Naive thymus-derived CD4-positive, alpha-beta T cell (primary cell): ENCODE measurements at places on chromosomes 11 and 22.

DNA sequence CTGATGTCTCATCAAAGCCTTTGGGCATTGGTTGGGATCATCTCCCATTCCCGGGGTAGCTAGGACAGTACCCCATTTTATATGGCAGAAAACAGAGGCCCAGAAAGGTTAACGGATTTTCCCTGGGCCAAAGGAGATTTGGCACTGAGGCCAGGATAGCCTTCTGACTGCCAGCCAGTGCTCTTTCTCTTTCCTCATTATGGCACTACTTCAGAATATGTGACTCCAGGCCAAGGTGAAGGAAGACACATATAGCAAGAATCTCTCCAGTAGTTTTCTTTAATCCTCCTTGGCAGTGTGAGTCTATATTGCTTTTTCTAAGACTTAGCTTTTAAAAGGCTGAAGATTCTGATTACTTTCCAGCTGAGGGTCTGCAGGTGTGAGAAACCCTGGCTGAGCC lies 94.8 kb upstream of the AMOTL1 start:
- DNase-seq, result no peak
- H3K36me3 ChIP-seq, result no peaks in the 10 kb centered on the region
- no peaks in the 10 kb centered on the region for H3K27me3 ChIP-seq

DNA sequence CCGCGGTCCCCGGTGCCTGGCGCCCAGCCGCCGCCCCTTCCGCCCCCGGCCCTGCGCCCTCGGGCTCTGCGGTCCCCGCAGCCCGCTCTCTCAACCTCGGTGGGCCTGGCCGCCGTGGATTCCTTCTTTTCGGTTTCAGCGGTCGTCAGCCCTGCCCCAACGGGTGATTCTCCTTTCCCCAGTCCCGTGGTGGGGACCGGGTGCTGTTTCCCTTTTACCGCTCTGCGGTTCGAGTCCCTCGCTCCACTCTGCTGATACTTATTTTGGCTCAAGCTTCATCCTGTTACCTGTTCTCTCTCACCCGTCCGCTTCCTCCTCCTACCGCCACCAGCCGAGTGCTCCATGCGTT lies 494 bp downstream of the ZDHHC5 start:
- H3K4me3 ChIP-seq, result peak overlapping the region; percentile 87
- H3K27ac ChIP-seq, result peak overlapping the region; percentile 97
- H3K36me3 ChIP-seq, result peaks cover 17% of the 10 kb centered on the region
- peaks cover 33% of the 10 kb centered on the region for H3K4me1 ChIP-seq
- peak; percentile 39 for DNase-seq

DNA sequence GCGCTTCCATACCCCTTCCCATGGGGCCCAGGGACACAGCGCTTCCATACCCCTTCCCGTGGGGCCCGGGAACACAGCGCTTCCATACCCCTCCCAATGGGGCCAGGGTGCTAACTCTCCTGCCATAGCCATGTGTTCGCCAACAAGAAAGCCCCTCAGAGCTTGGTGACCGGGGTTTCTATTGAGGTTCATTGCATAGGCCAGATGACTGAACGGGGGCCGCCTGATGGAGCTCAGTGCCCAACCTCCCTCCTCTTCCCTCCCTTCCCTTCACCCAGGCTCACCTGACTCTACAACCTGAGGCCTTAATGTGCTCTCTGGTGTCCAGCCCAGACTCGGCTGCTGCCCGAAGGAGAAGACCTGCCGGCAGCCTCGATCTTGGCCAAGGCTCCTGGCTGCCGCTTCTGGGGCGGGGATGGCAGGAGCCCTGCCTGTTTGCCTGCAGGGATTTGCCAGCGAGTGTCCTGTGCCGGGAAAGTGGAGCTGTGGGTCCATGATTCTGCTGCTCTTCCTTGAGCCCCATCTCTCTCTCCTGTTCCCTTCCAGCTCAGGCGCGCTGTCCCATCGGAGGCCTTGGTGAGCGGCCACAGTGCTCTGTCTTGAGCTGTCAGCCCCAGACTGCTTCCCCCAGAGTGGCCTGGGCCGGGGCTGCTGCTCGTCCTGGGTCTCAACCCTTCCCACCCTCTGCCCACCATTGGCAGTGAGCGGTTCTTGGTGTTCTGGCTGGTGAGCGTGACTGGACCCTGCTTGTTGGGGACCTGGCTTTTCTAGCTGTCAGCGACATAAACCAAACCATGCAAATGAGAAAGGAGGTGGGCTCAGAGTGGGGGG lies 267.0 kb downstream of the TBC1D22A start:
- no peak overlapping the region for H3K27ac ChIP-seq
- no peaks in the 10 kb centered on the region for H3K27me3 ChIP-seq
- DNase-seq, result no peak
- no peaks in the 10 kb centered on the region for H3K4me1 ChIP-seq
- H3K36me3 ChIP-seq, result no peaks in the 10 kb centered on the region
- no peak overlapping the region for H3K4me3 ChIP-seq

- H3K36me3 ChIP-seq, result no peaks in the 10 kb centered on the region
- H3K27ac ChIP-seq, result no peak overlapping the region
- H3K4me1 ChIP-seq, result peaks cover 5% of the 10 kb centered on the region
- H3K27me3 ChIP-seq, result peaks cover 23% of the 10 kb centered on the region
These were observed 579 bp upstream of the CYB5R2 start for GRCh38 chr11:7673724-7674434.

- no peak for DNase-seq
- no peaks in the 10 kb centered on the region for H3K36me3 ChIP-seq
- H3K27me3 ChIP-seq, result no peaks in the 10 kb centered on the region
- no peak overlapping the region for H3K4me3 ChIP-seq
- peaks cover 10% of the 10 kb centered on the region for H3K4me1 ChIP-seq
These were observed 84.1 kb downstream of the PDE3B start for GRCh38 chr11:14727746-14728145.

DNA sequence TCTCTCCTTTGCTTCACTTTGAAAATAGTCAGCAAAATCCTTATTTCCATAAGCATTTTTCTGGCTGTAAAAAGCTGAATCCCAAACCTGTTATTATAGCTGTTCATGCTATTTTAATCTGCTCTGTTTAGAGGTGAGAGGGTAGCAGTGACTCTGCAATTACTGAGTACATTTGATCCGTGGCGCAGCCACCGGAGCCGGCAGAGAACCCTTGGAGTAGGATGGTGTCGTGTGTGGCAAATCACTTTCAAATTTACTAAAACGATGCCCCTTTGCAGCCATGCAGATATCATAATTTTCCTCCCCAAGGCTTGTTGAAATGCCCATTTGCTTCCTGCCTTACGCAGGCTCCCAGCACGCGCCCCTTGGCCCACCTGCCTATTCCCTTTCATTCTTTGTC lies 69.6 kb downstream of the ZBTB16 start:
- DNase-seq, result no peak
- H3K4me1 ChIP-seq, result peaks cover 9% of the 10 kb centered on the region
- no peaks in the 10 kb centered on the region for H3K27me3 ChIP-seq
- H3K4me3 ChIP-seq, result no peak overlapping the region
- H3K36me3 ChIP-seq, result no peaks in the 10 kb centered on the region

DNA sequence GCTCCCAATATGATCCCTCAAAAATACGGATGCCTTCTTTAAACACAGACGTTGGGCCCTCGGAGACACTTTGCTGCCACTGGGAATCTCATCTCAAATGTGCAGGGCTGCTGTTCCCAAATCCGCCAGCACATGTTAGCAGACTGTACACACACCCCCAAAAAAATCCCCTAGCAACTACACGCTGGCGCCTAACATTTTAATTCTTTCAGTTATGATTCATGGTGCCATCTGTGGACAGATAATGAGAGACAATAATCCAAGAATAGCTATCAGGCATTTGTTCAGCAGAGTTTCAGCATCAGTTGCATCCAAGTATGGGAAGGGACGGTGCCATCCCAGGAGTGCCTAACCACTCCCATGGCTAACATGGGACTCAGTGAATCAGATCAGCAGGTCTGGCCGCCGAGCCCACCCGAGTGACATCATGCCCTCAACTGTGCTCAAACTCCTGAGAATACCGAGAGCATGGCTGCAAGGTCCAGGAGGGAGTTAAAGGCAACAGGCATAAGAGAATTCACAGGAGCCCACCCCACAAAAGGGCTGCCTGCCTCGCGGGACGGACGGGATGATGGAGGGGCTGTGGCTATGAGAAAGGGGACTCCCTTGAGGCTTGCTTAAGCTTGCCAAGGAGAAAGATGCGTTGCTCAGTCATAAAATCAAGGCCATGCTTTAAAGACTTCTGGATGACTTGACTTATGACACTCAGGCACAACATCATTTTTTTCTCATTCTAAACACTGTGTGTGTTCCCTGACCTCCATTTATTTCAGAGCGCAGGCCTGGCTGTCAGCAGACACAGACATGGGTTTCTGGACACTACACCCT lies 337.0 kb downstream of the SHANK2 start:
- H3K4me3 ChIP-seq, result no peak overlapping the region
- no peaks in the 10 kb centered on the region for H3K4me1 ChIP-seq
- no peaks in the 10 kb centered on the region for H3K36me3 ChIP-seq
- no peak overlapping the region for H3K27ac ChIP-seq
- no peak for DNase-seq

DNA sequence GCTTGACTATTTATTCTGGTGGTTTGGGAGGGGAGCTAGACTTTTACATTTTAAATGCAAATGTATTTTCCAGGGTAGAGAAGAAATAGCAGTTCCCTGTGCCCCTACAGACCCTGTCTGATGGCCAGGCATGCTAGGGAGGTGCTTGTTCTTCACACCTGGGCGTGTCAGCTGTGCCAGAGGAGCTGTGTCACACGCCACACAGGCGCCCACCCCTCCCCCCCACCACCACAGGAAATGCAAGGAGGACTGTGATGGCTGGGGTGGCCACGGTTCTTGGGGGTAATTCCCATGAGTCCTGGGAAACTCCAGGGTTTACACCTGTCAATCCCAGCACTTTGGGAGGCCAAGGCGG lies 82.2 kb downstream of the FLI1 start:
- no peak overlapping the region for H3K27ac ChIP-seq
- H3K27me3 ChIP-seq, result no peaks in the 10 kb centered on the region
- no peak overlapping the region for H3K4me3 ChIP-seq
- peaks cover 21% of the 10 kb centered on the region for H3K4me1 ChIP-seq

DNA sequence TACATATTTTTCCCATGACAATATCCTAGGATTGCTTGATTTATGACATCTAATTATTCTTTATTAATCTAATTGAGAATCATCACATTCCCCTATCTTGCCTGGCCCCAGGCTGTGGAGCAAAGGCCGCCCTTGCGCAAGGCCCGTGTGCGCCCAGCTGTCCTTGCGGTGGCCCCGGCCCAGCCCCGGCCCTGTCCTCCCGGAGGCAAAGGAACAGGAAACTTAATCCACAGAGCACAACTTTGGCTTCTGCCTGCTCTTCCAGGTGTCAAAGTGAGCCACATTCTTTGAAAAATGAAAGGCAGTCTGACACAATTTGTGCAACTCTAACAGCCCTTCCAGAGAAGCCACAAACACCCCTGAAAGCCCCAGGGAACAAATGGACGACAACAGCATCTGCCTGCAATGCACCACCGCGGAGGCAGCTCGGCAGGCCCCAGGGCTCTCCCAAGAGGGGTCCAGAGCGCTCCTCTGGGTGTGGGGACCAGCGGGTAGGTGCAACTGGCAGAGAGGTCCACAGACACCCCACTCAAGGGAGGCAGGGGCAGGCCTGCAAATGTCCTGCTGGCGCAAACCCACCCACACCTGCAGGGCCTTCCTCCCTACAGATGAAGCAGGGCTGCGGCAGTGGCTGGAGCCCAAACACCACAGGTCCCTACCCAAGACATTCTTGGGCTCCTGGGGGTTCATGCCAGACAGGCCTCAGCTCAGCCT lies 30.3 kb downstream of the GNB1L start:
- H3K27ac ChIP-seq, result no peak overlapping the region
- no peak overlapping the region for H3K4me3 ChIP-seq
- no peak for DNase-seq

DNA sequence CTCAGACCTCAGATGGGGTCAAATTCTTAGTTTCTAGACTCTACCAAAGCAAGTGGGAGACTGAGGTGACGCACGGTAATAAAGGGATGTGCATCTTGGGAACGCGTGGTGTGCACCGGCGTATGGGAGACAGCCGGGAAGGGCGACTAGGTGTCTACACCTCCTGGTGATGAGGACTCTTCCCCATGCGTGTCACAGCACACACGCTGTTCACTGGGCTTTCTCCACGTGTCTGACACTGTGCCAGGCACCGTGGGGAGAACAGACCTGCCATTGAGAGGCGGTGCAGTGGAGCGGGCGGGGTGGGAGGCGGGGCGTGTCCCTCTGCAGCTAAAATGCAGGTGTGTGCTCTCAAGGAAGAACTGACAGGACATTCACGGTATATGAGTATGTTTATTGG lies 5.3 kb downstream of the FXYD6 start:
- H3K4me3 ChIP-seq, result no peak overlapping the region
- no peaks in the 10 kb centered on the region for H3K36me3 ChIP-seq
- no peak overlapping the region for H3K27ac ChIP-seq
- H3K27me3 ChIP-seq, result peaks cover 11% of the 10 kb centered on the region
- DNase-seq, result no peak

DNA sequence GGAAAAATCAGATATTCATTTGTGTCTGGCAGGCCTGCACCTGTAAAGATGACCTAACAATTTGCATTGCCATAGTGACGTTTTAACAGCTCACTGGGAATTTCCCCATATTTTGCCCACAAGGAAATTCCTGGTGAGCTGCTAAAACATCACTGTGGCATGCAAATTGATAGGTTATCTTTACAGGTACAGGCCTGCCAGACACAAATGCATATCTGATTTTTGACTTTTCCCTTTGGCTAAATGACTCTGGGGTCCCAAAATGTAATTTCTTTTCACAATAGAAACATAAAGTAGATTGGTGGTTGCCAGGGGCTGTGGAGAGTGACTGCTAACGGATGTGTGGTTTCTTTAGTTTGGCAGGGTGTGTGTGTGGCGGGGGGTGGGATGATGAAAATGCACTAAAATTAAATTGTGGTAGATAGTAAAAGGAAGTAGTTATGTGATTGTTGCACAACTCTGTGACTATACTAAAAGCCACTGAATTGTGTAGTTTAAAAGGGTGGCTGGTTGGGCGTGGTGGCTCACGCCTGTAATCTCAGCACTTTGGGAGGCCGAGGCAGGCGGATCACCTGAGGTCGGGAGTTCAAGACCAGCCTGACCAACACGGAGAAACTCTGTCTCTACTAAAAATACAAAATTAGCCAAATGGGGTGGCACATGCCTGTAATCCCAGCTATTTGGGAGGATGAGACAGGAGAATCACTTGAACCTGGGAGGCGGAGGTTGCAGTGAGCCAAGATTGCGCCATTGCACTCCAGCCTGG lies 18.5 kb upstream of the FEZ1 start:
- peak; percentile 68 for DNase-seq
- peak overlapping the region; percentile 56 for H3K27ac ChIP-seq
- no peak overlapping the region for H3K4me3 ChIP-seq
- no peaks in the 10 kb centered on the region for H3K27me3 ChIP-seq
- no peaks in the 10 kb centered on the region for H3K36me3 ChIP-seq
- peaks cover 24% of the 10 kb centered on the region for H3K4me1 ChIP-seq

DNA sequence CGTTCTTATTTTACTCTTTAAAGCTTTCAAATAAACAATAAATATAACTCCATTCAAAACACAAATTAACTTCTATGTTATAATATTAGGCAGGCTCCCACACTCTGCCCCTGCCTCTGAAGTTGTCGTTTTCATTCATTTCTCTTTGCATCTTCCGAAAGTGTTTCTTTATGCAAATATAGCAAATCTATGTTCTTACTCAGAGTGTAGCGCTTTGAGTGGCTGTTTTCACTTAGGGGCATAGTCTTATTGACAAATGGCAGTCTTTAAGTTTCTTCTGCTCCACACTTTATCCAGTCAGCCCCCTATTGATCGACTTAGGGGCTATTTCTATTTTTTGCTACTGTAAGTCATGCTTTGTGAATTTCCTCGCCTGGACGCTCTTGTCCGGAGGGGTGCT lies 45.3 kb upstream of the RTL6 start:
- no peaks in the 10 kb centered on the region for H3K36me3 ChIP-seq
- H3K27me3 ChIP-seq, result no peaks in the 10 kb centered on the region
- H3K27ac ChIP-seq, result no peak overlapping the region
- H3K4me1 ChIP-seq, result no peaks in the 10 kb centered on the region
- H3K4me3 ChIP-seq, result no peak overlapping the region
